ENCODE measurements at places on chromosomes 2 and 18.

- H3K27ac ChIP-seq, result no peak overlapping the region
- no peaks in the 10 kb centered on the region for H3K4me1 ChIP-seq
- peaks cover 24% of the 10 kb centered on the region for H3K27me3 ChIP-seq
- H3K36me3 ChIP-seq, result no peaks in the 10 kb centered on the region
- DNase-seq, result no peak
Observed at GRCh38 chr2:199602896-199603717, 145.4 kb upstream of the SATB2 start.

- H3K4me3 ChIP-seq, result no peak overlapping the region
- DNase-seq, result no peak
- H3K4me1 ChIP-seq, result no peaks in the 10 kb centered on the region
- no peaks in the 10 kb centered on the region for H3K27me3 ChIP-seq
- no peak overlapping the region for H3K27ac ChIP-seq
Observed at GRCh38 chr2:181790716-181791649, 100.5 kb upstream of the ITPRID2 start.

GRCh38 chr2:173095356-173095755 is 19.7 kb downstream of the MAP3K20 start:
- no peak for DNase-seq
- no peak overlapping the region for H3K4me3 ChIP-seq
- H3K4me1 ChIP-seq, result no peaks in the 10 kb centered on the region
- H3K27ac ChIP-seq, result no peak overlapping the region
- peaks cover 18% of the 10 kb centered on the region for H3K36me3 ChIP-seq

- no peaks in the 10 kb centered on the region for H3K36me3 ChIP-seq
- H3K4me1 ChIP-seq, result no peaks in the 10 kb centered on the region
- DNase-seq, result no peak
- H3K27me3 ChIP-seq, result no peaks in the 10 kb centered on the region
Observed at GRCh38 chr2:136436936-136437335, 319.0 kb upstream of the CXCR4 start.

- no peak overlapping the region for H3K4me3 ChIP-seq
- no peaks in the 10 kb centered on the region for H3K36me3 ChIP-seq
- H3K27me3 ChIP-seq, result no peaks in the 10 kb centered on the region
- no peak for DNase-seq
- H3K4me1 ChIP-seq, result no peaks in the 10 kb centered on the region
Observed at GRCh38 chr18:50104421-50104820, 90.5 kb downstream of the MYO5B start.

All from lower lobe of right lung (tissue), 2 donors.